ENCODE measurements at places on chromosomes 4 and X. TPM values are rescaled to one million over a fixed set of nuclear protein-coding genes. Genes with fewer than 3 reads are reported as not detected.

SGCB gene
- total RNA-seq: 17.5 TPM

SSX2B gene
- not detected for total RNA-seq

BGN gene
- total RNA-seq: not detected

IBSP gene
- total RNA-seq: not detected

ZNF518B gene
- 2.7 TPM for total RNA-seq

GABRA4 gene
- total RNA-seq: not detected

KLF8 gene
- total RNA-seq: not detected

HMX1 gene
- 0.10 TPM for total RNA-seq

PARM1 gene
- total RNA-seq: 0.51 TPM

CT45A10 gene
- 0.35 TPM for total RNA-seq

BEX5 gene
- not detected for total RNA-seq

C4orf50 gene
- total RNA-seq: not detected

HS3ST1 gene
- total RNA-seq: 0.98 TPM

SCML1 gene
- 5.2 TPM for total RNA-seq

MAGEA8 gene
- not detected for total RNA-seq

EGFL6 gene
- total RNA-seq: not detected

ENPEP gene
- total RNA-seq: 0.06 TPM

MSANTD1 gene
- 0.06 TPM for total RNA-seq

RNF150 gene
- total RNA-seq: 0.26 TPM
